ENCODE measurements at places on chromosomes 3 and 15. TPM values are rescaled to one million over a fixed set of nuclear protein-coding genes. Genes with fewer than 3 reads are reported as not detected.

Gene SST
- 0.89 TPM for total RNA-seq

Gene CLDN18
- total RNA-seq: not detected

Gene PRSS50
- 0.89 TPM for total RNA-seq

Gene TMEM202
- total RNA-seq: not detected

Gene IL12A
- 0.30 TPM for total RNA-seq

Gene AHSG
- not detected for total RNA-seq

Gene CGNL1
- total RNA-seq: 23.5 TPM

Gene DLL4
- 7.6 TPM for total RNA-seq

Gene PLCB2
- total RNA-seq: 5.2 TPM

Gene PCOLCE2
- total RNA-seq: 2.4 TPM

Gene SLC28A2
- total RNA-seq: not detected

Gene AP4E1
- total RNA-seq: 10.4 TPM

Gene ARGFX
- total RNA-seq: not detected

Gene FRMD5
- 0.69 TPM for total RNA-seq

Gene UROC1
- not detected for total RNA-seq

Gene GPR149
- total RNA-seq: not detected

Gene CHRD
- total RNA-seq: 31.3 TPM

Gene SMAD3
- total RNA-seq: 34.6 TPM

Gene SCN11A
- 1.9 TPM for total RNA-seq

Gene IL17RD
- 18.3 TPM for total RNA-seq

Gene ATP8B4
- 19.5 TPM for total RNA-seq

Gene CCR2
- 2.9 TPM for total RNA-seq

Gene PXK
- 31.2 TPM for total RNA-seq

Gene OGG1
- total RNA-seq: 23.5 TPM

Gene ISG20
- 3.5 TPM for total RNA-seq

Gene ENTPD3
- 0.79 TPM for total RNA-seq

Gene VILL
- 15.4 TPM for total RNA-seq

Measured in skin of body (tissue), 3 donors.